Kasumi-1 (cell line): ENCODE measurements at places on chromosomes 3 and 15.

- DNase-seq, result no peak
These were observed 258.5 kb downstream of the ROBO2 start for GRCh38 chr3:77298417-77298816.

- DNase-seq, result no peak
These were observed 73.7 kb upstream of the PROK2 start for GRCh38 chr3:71858503-71859122.

GRCh38 chr3:154235330-154235729 is 89.0 kb downstream of the DHX36 start:
- no peak for DNase-seq

DNA sequence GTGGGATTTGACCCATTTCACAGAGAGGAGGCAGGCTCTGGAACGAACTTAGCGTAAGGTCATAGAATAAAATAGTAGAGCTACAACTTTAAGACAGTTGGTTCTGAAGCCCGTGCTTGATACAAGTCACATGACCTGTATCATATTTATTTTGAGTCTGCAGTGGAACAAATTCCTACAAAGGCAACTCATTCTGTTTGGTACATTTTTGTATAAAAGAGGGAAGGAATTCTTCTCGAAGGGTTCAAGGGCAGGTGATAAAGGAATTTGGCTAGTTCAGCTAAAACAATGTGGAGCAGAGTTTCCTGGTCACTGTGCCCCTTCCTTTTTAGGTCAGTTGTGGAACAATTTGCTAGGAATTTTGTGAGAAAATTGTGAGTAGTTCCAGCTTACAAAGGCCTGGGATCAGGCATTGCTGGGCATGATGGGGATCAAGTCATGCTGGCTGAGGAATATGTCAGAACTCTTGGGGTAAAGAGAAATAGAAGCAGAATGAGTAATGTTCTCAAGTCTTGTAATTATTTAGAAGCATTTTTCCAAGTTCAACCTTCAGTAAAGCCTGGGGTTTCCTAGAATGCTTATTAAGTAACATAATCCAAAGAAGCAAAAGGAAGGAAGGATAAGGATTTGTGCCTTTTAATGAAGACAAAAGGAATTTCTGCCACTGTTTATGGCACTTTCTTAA is 19.1 kb downstream of the USP3 start:
- DNase-seq, result no peak

- DNase-seq, result peak; percentile 9
These were observed 304.0 kb upstream of the CBLB start for GRCh38 chr3:106172780-106173179.

GRCh38 chr3:99730870-99731269 is 86.8 kb upstream of the CMSS1 start:
- no peak for DNase-seq

DNA sequence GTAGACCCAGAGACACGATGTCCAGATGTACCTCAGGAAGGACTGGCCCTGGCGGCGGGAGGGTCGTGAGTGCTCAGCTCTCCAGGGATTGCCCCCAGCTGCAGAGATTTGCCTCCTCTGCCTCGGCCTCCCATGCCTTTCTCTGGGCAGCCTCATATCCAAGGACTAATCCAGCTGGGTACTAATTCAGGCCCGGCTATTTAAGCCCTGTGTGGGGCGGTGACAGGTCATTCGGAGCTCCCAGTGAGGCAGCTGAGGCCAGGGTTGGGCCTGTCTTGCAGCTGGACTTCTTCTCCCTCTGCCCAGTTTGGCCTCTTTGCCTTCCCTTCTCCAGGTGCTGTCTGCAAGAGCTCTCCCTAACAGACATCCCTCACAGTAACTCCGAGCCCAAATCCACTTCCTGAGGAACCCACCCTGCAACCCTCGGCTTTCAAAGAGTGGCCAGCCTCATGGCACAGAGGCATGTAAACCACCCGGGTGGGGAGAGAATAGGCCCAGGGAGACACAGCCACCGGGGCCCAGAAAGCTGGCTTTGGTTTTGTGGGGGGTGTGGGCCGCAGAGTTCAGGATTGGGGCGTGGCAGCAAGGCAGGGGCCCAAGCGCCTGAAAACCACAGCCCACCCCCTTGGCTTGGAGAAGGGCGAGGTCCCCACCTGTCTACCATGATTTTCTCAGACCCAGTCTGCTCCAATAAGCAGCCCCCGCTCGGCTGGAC is 85.8 kb downstream of the PPCDC start:
- no peak for DNase-seq
